Stimulated activated CD4-positive, alpha-beta T cell treated with anti-CD3 and anti-CD28 coated beads, Interleukin-15, amount 100 ng/mL, for 48 hours (primary cell): ENCODE measurements at places on chromosomes 7 and 10.

DNA sequence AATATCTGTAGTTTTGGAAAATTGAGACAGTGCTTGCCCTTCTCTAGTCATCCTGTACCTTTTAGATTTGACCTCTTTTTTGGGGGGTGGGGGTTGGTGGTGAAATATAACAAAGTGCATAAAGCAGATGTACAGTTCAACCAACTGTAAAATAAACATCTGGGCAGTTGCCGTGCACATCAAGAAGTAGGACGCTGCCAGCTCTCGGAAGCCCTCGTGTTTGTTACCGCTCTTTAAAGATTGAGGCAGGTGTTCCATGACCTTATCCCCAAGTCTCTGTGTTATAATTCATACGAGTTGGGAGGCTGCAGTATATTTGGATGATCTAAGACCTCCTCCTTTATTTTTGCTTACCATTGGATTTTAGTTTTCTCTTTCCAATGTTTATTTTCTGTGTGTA, 55.1 kb downstream of the SDK1 start:
- DNase-seq = no peak

- no peak for DNase-seq
These were observed 411.0 kb upstream of the FOXK1 start for GRCh38 chr7:4270941-4271715.

GRCh38 chr10:26715137-26715487, 17.6 kb downstream of the PDSS1 start:
- DNase-seq = no peak

- no peak for DNase-seq
These were observed 172.0 kb downstream of the BAMBI start for GRCh38 chr10:28849309-28849708.

DNA sequence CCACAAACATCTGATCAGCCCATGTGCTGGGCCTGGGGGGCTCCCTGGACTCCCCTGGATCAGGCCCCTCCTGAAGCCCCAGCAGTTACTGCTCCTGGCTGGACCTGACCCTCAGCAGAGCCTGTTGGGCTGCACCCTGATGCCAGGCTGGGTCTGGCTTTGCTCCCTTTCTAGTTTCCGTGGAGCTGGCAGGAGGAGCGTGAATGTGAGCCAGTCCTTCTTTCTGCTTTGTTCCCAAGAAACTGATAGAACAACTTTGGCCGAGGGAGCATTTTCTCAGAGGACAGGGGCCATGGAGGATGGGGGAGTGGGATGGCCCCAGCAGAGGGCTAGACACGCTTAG, 128.2 kb downstream of the NEURL1 start:
- no peak for DNase-seq

DNA sequence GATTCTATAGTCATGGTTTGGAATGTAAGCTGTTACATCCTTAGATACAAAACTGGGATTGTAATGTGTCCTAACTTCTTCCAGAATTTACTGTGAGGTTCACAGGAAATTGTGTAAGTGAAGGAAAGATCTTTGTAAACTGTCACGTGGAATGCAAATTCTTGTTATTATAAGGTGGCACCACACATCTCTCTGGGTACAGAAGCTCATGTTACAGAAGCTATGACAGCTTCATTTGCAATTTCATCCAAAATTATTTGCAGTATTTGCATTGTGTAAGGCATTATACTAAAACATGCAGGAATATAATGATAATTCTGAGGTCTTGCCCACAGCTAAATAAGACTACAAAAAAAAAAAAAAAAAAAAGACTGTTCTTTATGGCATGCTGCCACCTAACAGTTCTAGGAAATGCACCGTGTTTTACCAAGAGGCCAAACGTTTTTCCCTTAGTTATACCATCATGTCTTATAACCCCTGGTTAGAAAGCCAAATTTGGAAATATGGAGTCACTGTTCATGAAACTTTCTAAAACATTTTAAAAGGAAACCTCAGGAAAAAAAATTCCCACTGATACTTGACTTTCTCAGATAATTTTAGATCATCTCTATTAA, 17.6 kb downstream of the MINDY3 start:
- no peak for DNase-seq

GRCh38 chr10:15259136-15259535, 90.6 kb upstream of the NMT2 start:
- no peak for DNase-seq

- no peak for DNase-seq
These were observed 167.3 kb upstream of the SHH start for GRCh38 chr7:155979566-155979965.

DNA sequence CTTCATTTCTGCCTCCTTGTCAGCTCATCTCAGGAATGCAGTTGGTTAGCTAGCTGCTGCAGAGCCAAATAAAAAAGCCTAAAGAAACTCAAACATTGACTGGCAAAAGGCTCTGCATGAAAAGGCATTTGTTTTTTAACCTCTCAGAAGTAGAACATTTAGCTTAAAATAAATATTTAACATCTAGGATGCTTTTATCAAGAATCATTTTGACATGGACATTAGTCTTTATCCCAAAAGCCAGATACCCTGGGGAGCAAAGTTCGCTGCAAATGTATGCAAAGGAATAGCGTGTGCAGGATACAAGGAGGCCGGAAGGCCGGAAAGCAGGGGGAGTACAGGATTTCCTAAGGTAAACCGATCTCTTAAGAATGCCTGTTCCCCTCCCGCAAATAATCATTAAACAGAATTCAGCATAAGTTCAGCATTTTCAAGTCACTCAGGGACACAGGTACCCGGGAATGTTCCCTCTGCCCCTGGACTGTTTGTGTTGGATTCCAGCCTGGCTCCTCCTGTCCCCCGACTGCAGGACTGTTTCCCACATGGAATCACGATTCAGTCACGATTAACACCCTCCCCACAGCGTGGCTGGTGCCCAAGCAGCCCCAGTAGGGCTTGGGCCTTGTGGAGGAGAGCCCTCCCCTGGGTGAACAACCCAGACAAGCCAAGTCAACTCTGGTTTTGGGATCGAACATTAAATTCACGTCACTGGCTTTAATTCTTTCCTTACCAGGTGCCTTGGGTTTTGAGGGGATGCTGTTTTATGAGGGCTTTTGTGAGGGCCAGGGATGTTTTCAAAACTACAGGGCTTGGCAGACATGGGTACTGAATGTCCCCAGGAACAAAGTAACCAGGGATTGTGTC, 97.8 kb downstream of the HIPK2 start:
- DNase-seq = no peak

DNA sequence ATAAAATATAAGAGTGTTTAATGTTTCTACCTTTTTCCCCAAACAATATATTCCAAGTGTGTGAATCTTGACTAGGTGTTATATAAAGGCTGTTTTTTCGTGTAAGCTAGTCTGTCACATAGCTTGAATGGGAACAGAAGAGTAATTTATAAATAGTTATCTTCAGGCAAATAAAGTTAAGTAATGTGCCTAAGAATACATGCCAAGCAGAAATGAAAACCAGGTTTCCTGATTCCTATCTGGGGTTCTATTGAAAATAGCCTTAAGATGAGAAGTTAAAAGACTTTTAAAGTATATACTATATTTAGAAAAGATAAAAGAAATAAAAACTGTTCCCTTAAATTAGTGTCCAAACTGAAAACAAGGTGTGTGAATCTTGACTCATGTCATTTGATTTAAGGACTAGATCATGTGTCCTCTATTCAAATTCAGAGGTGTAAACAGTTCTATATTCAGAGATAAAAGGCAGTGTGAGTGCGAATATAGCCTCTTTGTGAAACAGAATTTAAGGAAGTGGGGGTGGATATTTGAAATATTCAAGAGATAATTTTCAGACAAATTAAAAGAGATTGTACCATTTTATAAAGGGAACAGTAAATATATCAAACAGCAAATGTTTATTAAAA, 247.5 kb downstream of the THSD7A start:
- DNase-seq = no peak

DNA sequence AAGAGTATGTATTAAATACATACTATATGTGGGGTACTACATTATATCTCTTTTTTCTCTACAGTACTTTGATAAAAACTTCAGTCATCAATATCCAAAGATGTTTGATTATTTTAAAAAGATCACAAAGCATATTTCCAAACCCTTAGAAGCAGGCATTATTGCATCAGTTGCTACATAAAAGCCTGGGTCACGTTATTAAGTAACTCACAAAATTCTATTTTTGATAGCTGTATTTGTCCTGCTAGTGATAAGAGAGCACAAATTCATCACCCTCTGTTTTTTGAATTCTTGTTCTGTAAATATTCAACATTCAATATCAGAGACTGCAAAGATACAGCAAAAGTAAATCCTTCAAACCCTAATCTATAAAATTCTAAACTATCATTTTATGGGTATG, 30.0 kb downstream of the A1CF start:
- no peak for DNase-seq

GRCh38 chr10:78972160-78972946, 96.4 kb upstream of the ZMIZ1 start:
- no peak for DNase-seq

- DNase-seq = no peak
These were observed 56.6 kb upstream of the BET1 start for GRCh38 chr7:94060752-94061151.

- no peak for DNase-seq
These were observed 64.3 kb upstream of the NRP1 start for GRCh38 chr10:33398796-33399195.

DNA sequence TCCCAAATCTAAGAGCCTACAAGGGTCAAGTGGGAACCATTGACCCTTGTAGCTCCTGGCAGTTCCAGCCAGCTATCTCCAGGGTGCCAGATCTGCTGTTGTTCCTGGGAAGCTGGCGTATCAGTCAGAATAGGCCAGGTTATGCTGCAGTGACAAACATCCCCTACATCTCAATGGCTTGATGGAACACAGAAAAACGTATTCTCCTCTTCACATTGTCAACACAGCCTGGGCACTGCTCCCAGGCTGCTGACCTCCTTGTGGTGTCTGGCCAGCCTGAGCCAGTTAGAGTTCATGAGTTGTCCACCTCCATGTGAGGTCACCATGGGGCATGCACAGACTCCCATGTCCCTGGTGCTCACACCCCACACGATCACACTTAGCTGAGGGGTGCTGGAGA, 9.5 kb upstream of the TNRC18 start:
- no peak for DNase-seq

- no peak for DNase-seq
These were observed 148.6 kb downstream of the GRK5 start for GRCh38 chr10:119355930-119356329.

- no peak for DNase-seq
These were observed 156.5 kb upstream of the ITGB1 start for GRCh38 chr10:33114451-33114952.

- no peak for DNase-seq
These were observed 13.7 kb downstream of the CALML3 start for GRCh38 chr10:5538446-5538845.

DNA sequence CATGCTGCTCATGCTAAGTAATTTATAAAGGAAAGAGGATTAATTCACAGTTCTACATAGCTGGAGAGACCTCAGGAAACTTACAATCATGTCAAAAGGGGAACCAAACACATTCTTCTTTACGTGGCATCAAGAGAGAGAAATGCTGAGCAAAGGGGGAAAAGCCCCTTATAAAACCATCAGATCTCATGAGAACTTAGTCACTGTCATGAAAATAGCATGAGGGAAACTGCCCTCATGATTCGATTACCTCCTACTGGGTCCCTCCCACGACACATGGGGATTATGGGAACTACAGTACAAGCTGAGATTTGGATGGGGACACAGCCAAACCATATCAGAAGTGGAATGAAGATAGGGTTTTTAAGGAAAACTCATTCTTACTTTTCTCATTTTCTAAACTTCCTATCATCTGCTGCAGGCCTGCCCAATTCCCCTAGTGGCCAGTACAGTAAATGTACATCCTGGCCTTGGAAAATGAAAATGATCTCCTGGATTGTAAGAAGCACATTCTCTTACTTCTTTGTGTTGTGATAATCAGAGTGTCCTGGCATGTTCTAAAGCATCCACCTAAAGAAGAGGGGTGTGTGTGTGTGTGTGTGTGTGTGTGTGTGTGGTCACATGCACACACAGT, 421.5 kb downstream of the LRMDA start:
- no peak for DNase-seq

DNA sequence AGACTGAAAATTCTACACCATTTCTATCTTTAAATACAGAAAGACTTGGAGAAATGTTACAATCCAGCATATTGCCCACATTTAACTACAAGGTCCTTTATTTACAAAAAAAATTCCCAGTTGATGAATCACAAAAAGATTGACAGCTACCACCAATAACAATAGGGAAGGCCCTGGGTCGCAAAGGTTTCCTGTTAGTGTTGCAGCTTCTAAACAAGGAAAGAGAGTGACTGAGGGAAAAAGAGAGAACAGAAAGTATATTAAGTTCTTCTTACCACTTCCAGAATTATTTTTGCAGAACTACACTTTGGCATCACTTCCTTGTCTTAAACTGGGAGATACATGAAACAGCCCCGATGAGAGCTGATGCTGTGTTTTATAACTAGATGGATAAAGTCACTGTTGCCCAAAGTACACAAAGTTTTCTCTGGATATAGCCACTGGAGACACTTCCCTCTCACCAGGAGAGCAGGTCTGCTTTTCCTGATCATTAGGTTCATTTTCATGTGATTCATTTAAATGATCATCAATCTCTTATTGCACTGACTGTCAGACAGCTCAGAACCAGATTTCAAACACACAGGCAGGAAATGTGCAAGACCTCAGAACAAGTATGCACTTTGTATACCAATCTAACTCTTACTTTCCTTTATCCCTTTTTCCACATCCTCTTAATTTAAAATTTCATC, 57.0 kb downstream of the SHTN1 start:
- DNase-seq = no peak

DNA sequence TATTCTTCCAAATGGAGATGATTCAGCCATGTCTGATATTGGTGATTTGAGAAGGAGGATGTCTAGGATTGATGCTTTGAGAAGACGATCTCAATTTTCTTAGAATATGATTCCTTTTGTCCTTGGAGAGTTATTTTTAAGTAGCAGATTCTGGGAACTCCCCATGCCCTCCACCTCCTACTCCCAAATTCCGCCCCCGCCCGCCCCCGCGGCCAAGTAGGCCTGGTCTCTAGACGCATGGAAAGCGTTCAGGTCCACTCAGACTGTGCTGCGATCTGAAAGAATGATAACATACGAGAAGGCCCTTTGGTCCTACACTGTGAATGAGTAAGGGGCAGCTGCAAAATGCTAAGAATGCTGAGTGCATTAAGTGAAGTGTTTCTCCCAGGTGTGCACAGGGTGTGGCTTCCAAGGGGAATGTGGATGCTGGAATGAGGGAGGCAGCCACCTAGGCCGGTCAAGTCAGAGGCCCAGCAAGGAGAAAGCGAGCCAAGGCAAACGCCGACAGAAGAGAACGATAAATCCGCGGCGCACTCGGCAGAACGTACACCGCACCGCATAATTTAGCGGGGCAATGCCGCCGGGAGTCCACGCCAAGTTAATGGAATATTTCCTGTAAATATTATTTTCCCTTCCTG, 142.3 kb downstream of the PRPF18 start:
- DNase-seq = no peak

- DNase-seq = no peak
These were observed 198.0 kb downstream of the CAMK1D start for GRCh38 chr10:12547301-12547771.

GRCh38 chr10:20990604-20991003, 93.5 kb upstream of the NEBL start:
- no peak for DNase-seq

DNA sequence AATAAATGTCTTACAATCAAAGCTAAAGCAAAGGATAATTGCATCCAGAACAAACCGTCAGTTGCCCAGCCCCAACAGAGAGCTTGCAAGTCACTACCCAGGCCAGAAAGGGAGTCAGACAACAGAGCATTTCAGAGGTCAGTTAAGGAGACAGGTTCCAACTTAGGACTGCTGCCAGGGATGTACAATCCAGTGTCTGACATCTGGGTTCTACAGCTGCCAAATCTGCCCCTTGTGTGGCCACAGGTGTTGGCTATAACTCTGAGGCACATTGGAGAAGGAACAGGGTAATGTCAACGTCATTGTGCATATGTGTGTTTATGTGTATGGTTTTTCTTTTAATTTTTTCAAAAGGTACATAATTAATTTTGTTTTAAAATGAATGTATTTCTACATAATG, 85.2 kb upstream of the GLCCI1 start:
- DNase-seq = no peak
